ENCODE measurements at places on chromosomes 3 and 15. TPM values are rescaled to one million over a fixed set of nuclear protein-coding genes. Genes with fewer than 3 reads are reported as not detected.

PIERCE2 gene
- total RNA-seq: not detected

AADAC gene
- not detected for total RNA-seq

ZNF662 gene
- 0.40 TPM for total RNA-seq

CAMP gene
- not detected for total RNA-seq

ACTRT3 gene
- 0.43 TPM for total RNA-seq

DNA sequence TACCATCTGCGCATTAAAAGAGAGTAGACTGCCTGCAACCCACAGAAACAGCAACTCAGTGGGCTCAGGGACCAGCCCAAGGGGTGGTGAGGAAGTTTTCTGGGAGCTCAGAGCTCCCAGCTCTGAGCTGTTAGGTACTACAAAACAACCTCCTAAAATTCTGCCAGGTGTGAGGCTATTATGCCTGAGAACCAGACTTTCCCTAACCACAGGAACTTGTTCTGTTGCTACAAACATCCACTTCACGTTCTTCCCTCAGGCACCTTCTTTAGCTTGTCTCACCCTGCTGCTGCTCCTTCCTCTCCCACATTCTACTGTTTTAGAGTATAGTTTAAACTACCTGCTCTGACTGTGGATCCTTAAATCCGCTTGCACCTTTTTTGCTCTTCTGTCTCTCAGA is 399.4 kb downstream of the ROBO1 start:
- DNase-seq: no peak

DNA sequence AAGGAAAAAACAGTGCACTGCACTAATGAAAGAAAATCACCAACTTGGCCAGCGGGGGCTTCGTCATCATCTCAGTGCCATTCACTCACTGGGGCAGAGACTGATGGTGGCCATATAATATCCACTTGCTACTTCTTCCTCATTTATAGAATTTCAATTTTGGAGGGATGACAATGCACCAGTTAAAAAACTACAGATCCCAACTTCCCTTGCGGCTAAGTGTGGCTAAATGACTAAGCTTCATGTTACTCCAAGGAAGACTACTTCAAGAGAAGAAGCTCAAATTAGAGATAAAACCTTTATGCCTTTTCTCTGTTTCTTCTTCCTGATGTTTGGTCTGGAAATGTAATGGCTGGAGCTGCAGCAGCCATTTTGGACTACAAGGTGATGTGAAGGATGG is 38.8 kb downstream of the NGLY1 start:
- DNase-seq: no peak

DNA sequence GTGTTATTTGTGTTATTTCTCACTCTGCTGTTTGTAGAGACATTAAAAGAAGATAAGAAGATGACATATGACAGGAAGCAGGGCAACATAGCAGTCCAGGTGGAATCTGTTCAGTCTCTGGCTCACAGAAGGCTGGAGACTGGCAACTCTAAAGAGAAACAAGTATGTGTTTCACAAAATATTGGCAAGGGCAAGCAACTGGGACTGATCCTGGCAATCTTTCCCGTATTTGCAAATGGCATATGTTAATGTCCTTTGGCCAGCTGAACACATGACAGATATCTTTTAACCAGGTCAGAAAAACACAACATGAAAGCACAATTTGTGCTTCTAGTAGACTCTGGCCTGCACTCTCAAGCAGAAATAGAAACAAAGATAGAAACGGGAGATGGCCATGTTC is 1354.1 kb upstream of the EPHA6 start:
- DNase-seq: no peak

GRCh38 chr15:90400005-90400758 is 12.1 kb downstream of the IQGAP1 start:
- DNase-seq: no peak

DNA sequence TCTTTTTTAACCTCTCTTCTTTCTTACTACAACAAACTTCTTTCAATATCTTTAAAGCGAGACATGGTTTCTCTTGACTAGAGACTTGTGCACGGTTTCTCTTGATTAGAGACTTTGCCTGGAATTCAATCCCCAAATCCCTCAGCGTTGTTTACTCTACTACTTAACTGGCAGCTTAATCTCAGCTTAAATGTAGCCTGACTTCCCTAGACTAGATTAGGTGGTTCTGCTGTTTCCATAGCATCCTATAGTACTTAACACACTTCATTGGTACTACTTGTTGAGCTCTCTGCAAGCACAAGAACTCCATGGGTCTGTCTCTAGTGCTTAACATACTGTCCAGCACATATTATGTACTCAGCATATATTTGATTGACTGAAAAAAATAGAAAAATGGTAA is 168.2 kb upstream of the GPR149 start:
- DNase-seq: no peak

GRCh38 chr3:83092521-83093221 is 1331.2 kb upstream of the GBE1 start:
- no peak for DNase-seq

- no peak for DNase-seq
Observed at GRCh38 chr3:17033516-17034168, 148.9 kb downstream of the PLCL2 start.

GRCh38 chr3:132032959-132033358 is 1.9 kb downstream of the CPNE4 start:
- DNase-seq: no peak

- peak; percentile 72 for DNase-seq
Observed at GRCh38 chr3:115146418-115147328, at the start of gene ZBTB20. Gene ZBTB20, minus strand, starts transcription at chr3:115147288.

GRCh38 chr3:24012589-24013269 is 67.6 kb downstream of the NR1D2 start:
- no peak for DNase-seq

GRCh38 chr3:52490035-52490938 is 4.9 kb upstream of the STAB1 start:
- DNase-seq: no peak

DNA sequence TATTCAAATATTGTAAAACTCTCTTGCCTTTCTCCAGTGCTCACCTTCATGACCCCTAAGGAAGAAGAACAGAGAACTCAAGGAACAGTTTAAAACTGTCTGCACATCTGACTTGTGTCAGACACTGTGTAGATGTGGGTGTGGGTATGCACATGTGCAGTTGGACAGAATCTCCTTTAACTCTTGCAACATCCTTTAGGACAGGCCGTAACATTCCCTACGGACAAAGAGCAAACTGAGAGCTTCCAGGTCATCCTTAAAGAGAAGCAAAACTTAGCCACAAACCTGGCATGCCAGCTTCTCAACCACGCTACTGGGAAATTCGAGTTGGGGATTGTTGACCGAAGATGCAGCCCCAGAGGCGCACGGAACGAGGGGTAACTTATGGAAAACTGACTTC is 4.1 kb upstream of the SFMBT1 start:
- no peak for DNase-seq

DNA sequence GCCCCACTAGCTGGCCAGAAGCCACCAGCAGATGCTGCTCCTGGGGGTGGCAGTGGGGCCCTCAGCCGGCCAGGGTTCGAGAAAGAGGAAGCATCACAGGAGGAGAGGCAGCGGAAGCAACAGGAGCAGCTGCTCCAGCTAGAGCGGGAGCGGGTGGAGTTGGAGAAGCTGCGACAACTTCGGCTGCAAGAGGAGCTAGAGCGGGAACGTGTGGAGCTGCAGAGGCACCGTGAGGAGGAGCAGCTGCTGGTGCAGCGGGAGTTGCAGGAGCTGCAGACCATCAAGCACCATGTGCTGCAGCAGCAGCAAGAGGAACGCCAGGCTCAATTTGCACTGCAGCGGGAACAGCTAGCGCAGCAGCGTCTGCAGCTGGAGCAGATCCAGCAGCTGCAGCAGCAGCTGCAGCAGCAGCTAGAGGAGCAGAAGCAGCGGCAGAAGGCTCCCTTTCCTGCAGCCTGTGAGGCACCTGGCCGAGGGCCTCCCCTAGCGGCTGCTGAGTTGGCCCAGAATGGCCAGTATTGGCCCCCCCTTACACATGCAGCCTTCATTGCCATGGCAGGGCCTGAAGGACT is 17.5 kb upstream of the APEH start:
- DNase-seq: no peak

DNA sequence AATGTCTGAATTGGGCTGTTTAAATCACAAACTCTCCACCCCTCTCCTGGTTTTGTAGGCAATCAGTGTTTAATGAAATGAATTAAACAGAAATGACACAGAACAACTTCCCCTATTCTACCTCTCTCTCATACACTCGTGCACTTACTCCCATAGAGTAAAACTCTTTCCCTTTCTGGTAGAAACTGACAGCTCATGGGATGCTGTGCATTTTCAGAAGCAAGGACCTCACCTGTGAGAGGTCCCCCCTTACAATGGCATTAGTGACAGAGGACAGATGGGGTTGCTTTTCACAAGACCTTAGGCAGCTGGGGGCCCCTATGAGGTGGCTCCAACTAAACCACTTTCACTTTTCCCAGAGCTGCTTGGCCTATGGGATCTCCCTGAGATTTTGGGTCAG is 31.9 kb downstream of the PARP16 start:
- DNase-seq: no peak

DNA sequence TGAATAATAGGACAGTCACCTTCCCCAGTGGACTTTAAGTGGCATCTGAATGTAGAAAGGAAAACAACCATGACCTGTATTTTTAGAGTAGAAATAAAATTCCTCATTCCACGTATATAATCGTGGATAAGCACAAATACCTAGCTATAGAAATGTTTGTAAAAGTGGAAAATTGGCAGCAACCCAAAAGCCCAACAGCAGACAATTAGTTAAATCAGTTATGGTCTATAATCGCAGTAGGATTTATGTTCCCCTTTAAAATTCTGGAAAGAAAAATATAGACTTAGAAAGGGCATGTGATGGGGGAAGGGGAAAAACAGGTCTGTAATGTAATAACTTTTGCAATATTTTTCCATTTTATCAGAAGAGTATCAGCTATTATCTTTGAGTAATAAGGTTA is 241.9 kb upstream of the ST8SIA2 start:
- no peak for DNase-seq
